ENCODE measurements at places on chromosomes 5 and 9.

DNA sequence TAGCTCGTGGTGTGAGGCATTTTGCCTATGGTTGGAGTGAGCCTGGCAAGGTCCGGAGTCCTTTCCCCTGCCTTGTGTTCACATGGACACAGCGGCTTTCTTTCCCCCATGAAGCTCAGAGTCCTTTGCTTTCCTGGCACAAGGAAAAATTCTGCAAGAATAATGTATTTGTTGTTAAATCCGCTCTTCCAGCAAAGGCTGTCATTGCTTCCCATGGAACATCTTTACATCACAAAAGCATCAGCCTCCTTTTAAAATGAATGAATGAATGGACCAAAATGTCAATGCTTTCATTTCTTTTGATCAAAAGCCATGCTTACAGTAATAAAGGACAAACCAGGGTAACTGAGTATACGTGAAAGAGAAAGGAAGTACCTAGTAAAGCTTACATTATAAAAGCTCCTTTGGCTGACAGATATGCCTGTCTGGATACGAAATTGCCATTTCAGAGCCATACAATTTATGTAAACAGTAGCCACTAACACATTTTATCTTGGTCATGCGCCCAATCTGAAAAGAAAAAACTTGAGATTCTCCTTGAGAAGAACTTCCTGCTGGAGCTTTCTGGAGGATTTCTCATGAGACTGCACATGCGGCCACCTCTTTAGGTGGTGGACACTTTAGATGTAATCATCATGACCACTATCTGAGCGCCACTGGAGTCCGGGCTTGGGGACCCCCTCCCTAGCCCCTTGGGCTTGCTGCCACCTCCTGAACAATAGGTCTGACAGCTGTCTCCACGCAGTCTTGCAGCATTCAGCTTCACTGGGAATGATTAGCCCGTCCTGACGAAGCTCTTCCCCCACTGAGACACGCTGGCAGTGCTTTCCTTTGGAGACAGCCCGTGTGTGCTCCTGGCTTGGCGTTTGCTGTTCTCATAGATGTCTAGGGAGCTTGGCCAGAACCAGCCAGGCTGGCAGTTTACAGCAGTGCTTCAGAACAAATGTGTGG is 355.9 kb downstream of the ADAMTS6 start:
- no peak for DNase-seq

GRCh38 chr5:78112931-78113330 is 181.6 kb downstream of the AP3B1 start:
- no peak for DNase-seq

GRCh38 chr5:58016877-58017276 is 443.0 kb downstream of the PLK2 start:
- DNase-seq, result no peak

DNA sequence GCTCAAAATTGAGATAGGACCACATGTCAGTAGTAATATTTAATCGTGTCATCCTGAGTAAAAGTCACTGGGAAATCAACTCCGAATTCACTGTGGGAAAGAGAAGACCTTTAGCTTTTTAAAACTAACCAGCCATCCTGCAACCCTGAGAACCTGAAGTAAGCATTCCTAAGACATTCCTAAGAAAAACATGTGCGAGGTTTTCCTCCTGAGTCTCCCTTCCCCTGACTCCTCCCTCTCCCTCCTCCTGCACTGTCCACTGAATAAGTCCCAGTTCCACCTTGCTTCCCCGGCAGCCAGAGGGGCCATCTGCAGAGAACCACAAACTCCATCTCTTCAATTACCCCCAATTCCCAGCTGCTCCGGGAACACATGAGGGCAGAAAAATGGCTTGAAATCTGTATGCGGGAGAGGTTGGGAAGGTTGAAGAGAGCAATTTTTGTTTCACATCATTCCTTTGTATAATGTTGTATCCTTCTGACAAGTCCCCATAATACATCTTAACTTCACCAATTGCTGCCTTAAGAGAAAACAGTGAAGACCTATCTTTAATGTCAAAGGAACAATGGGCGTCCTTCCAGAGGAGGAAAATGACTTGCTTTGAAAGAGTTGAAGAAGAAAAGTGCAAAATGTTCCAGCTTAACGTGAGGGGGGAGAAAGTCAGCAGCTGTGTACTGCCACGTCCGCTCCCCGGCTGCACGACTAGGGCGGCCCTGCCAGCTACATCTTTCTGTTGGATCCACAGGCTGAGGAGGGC is 186.3 kb downstream of the ZNF462 start:
- DNase-seq, result no peak

DNA sequence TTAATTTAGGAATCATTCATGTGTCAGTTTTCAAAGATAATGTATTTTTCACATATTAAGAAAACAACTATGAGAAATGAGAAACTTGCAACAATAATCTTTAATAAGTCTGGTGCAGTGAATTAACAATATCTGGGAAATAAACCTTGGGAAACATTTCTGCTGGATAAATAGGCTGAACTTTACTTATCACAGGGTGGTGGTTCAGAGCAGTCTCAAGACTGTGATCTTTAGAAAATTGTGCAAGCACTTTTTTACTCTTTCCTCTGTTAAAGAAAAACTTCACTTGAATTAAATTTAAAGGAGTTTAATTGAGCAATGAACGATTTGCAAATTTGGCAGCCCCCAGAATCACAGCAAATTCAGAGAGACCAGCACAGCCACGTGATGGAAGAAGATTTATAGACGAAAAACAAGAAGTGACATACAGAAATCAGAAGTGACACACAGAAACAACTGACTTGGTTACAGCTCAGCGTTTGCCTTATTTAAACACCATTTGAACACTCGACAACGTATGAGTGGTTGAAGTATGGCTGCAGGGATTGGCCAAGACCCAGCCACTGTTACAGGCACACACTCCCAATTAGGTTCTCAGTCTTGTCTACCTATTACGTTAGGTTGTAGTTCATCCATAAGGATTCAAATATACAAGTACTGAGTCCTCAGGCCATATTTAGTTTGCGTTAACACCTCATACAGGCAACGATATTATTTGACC is 631.9 kb downstream of the SLCO4C1 start:
- DNase-seq, result no peak

Data from GM12864 (cell line).